SJSA1 (cell line): ENCODE measurements at places on chromosomes 5 and 9.

DNA sequence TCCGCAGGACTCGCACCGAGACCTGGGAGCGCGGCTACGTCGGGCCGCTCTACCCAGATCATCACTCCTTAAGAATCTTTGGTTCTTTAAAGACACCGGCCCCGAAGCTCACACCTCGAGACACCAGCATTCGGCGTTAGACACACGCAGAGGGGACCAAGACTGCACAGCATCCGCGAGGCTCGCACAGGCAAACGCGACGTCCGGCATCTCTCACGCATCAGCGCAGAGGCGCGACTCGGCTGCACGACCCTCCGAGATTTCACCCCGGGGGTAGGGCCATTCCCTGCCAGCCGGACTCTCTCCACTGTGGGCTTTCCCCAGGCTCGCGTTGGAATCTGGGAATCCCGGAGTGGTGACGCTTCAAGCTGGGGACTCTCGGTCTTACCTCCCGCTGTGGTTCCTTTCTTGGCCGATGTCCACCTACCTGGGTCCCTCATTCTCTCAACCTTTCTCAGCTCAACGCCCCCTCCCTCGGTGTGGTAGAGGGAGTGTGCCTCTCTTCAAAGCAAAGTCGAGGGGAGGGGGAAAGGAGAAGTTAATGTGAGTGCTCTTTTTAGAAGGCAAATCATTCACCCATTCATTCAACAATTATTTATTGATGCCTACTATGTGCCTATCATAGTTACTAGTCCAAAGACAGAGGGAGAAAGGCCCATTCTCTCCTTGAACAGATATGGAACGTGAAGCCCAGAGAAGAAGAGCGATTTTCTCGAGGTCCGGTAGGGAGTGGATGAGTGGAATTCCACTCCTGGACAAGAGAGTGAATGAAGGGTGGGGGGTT, 1.3 kb upstream of the HAND1 start:
- no peak for DNase-seq

DNA sequence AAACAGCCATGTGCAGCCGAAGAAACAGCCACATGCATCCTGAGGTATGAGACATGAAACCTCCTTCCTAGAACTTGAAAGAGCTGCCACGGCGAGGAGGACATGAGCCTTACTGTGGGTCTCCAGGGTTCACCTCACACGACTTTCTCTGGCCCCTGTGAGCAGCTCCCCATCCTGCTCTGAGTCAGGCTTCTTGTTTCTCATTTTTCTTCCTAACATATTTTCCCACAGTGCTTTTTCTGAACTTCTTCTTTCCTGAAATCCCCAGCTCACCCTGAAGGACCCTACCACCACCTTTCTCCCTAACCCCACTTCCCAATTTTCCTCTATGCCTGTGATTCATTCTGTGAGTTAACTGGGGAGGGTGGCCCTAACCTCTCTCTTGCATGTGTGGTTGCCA, 33.7 kb upstream of the ADRB2 start:
- DNase-seq: no peak

GRCh38 chr5:72815580-72816283, 729 bp upstream of the TNPO1 start:
- DNase-seq: no peak

GRCh38 chr9:93476924-93477323, 23.5 kb upstream of the FAM120AOS start:
- no peak for DNase-seq

GRCh38 chr5:180296771-180297170, 4.9 kb upstream of the MAPK9 start:
- no peak for DNase-seq

DNA sequence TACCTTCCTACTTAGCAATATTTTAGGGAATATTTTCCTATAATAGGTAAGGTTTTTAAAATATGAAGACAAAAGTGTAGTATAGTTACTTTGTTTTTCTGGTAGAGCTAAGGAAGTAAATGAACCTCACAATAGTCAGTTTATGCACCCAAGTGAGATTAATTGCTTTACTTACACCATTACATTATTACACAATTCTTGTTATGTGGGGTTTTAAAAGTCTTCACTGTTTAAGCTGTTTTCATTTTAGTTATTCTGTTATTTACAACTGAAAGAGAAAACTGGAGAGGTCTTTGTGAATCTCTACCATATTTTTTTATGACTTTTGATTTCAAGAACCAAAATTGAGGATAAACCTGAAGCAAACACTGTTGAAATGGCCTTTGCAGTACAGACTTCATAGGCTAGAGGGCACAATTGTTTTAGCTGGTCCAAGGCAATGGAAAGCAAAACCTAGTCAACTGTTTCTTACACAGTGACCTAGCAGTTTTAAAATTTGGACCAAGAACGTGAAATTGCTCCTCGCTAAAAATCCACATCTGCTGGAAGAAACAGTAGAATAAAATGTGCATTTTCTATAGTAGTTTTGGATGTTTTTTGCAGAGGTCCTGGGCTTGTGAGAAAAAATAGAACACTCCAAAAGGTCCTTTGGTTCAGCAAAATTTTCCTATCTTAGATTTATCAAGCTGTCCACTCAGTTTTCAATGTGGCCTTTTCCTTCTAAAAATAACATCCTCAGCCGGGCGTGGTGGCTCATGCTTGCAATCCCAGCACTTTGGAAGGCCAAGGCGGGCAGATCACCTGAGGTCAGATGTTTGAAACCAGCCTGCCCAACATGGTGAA, 66.4 kb upstream of the FER start:
- peak; percentile 49 for DNase-seq

GRCh38 chr5:135598691-135599395, 20.1 kb upstream of the CXCL14 start:
- DNase-seq: no peak

- peak; percentile 62 for DNase-seq
Measured at GRCh38 chr5:36060420-36060887, 6.2 kb downstream of the UGT3A2 start.

DNA sequence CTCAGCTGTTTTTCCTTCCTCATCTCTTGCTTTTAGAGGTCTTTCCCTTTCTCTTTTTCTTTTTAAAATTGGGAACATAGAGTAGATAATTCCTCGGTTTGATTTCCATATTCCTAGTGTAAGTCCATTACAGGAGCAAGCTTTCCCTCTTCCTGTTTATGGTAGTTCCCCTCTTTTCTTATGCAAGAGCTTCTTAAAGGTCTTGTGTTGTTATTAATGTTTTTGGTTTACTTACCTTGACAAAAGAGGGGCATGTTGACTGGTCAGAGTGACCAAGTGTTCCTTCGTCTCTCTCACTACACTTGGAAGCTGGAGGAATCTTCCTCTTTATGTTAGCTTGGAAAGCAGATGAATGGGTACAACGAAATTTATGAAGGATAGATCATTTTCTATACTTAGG, 8.3 kb downstream of the ATG10 start:
- no peak for DNase-seq

DNA sequence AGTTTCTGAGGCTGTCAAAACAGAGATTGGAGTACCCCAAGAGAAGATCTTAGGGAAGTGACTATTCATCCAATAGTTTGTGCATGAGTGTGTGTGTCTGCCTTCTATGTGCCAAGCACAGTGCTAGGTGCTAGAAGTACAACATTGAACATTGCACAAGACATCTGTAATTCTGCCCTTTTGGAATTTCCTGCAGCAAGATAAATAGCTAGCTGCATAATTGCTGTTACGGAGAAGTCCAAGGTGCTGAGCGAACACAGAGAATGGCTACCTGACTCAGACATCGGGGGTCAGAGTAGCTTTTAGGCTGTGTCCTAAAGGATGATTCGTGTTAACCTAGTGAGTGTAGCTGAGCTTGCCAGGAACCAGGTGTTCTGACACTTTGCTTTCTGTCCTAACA, 44.8 kb downstream of the PAPPA start:
- DNase-seq: no peak

DNA sequence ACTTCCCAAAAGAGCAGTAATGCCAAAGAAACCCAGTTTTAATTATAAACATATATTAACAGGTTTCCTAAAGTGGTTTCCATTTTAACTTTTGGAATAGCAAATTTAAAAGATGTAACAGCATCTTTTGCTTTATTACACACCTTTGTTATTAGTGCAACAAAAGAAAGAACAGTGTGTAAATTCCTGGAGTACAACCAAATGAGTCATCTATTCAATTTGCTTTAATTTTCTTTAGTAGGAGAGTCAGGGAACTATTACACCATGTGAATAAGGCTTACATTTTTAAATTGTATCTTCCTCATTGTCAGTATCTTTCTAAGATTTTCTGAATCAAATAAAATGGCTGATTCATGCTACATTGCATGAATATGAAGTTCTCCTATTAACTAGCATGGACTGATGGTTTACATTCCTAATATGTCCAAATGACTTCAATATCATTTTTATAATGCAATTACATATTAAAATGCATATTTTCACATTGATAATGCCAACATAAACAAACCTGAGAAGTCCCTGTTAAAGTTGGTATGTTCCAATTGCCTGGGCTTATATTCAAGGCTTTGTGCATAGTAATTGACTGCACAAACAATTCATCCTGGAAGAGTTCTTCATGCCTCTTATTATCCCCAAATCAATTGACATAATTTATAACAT, 22.5 kb downstream of the EDIL3 start:
- DNase-seq: peak; percentile 54

DNA sequence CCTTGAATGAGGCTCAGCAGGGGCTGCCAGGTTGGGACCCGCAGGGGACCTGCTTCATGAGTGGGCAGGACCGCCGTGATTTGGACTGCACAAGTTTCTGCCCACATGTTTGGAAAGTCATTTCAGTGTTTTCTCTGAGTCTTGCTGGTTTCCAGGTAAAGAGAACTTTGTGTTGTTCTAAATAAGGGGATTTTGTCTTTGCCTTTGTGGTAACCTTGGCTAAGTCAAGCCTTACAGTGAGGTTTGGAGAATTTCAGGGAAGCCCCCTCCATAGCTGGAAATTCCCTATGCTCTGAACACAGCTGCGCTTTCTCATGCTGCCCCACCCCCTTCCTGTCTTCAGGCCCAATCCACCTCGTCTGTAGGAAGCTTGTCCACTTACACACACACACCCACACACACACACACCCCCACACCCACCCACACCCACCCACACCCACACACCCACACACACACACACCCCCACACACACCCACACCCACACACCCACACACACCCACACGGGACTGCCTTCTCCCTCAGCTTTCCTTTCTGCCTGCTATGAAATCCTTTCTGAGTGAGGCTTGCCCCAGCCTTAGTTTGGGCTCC, 270.1 kb downstream of the HSPA4 start:
- DNase-seq: no peak

DNA sequence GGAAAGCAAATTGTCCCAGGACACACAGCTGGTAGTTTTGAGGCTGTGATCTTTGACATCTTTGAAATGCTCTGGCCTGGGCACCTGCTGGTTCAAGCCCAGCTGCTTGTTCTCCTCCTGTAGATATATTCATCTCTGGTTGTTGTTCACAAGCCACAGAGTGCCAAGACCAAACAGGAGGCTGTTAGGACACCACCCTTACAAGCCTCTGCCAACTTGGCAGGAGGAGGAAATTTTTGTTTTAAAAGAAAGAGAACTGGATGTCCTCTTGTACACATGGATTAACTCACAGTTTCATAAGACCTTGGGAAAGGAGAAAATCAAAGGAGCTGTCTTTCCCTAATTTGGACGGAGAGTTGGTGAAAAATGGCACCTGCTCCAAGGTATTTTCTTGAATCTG, 8.5 kb upstream of the ZFP62 start:
- no peak for DNase-seq

GRCh38 chr9:35754264-35754663, at the start of gene MSMP:
Gene MSMP, minus strand, starts transcription at chr9:35754276. Its CDS starts 147 bp downstream, at chr9:35754129.
- DNase-seq: no peak

DNA sequence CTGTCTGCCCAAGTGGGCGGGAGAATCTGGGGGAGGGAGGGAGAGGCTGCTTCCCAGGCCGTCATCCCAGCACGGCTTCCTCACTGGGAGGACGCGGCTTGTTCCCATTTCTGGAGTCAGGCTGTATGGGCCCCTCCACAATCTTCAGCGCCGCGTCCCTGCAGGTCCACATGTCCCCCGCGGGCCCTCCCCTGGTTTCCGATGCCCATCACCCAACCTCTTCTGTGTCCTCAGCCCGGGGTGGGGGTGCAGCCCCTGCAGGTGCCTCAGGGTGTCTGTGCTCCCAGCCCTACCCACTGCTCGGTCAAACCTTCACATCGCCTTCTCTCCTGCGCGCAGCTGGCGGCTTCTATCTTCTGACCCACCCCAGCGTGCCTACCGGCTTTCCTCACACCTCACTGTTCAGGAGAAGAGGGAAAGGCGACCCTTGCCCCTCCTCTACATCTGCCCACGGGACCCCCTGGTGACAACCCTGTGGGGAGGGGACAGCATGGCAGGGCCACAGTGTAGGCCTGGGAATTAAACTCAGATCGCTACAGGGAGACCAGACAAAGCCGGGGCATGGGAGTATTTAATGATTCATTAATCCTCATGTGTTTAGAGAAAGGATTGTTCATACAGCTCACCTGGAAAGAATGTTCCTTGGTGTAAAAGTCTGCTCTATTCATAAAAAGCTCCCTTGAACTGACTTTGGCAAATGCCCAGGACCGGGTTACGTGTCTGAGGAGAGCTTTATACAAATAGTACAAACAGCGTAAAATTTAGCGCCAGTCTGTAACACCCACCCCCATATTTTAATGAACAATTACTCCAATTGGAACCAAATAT, 145.1 kb downstream of the IRX1 start:
- DNase-seq: no peak

DNA sequence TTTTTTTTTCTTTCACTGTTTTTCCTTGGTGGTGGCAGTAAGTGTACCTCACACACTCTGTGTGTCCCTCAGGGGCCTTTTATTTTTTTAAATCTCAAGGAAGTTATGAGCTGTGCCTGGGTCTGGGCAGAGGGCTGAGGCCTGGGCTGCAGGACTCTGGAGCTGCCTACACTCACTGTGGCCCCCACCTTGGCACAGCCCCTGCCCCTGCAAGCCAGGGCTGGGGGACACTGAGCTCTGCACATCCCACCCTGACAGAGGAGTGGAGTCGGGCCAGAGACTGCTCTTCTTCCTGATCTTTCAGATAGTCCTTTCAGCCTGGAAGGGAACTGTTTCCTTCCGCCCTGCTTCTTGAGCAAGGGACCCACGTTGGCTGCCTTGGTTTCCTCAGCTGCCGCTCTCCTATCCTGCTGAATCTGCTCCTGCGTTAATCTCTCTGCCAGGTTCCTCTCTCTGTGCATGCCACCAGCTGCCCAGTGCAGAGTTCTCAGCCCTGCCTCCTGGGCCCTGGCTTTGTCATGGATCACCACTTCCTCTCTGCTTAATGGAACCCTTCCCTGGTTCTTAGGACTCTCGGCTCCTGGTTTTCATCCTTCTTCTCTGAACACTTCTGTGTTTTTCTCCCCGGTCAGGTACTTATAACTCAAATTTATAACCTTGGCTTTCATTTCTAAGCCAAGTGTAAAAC, 502.3 kb downstream of the DIRAS2 start:
- no peak for DNase-seq

DNA sequence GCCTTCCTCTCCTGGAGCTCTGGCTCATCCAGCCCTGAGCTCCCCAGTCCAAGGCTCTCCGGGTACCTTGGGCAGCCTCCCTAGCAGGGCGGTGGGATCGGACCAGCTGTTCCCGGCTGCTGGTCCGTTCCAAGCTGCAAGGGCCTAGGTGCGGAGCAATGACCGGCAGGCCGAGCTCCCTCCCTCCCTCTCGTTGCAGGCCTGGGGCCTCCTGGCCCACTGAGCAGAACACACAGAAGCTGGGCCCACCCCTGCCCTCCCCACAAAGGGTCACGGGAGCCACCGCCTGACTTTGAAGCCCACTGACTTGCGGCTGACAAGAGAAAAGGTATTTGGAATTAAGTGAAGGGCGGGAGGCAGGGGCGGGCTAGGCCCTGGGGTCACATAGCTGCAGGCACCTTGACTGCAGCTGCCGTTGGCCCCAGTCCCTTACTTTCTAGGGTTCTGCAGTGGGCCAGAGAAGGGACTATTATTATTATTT, 104.7 kb upstream of the IER5L start:
- DNase-seq: no peak

- DNase-seq: no peak
Measured at GRCh38 chr5:172506251-172506650, 51.9 kb upstream of the SH3PXD2B start.

GRCh38 chr5:154401355-154401754, 44.4 kb upstream of the SAP30L start:
- DNase-seq: no peak
